ENCODE measurements at places on chromosomes 4 and X. TPM values are rescaled to one million over a fixed set of nuclear protein-coding genes. Genes with fewer than 3 reads are reported as not detected.

- no peak overlapping the region for H3K27ac ChIP-seq
- H3K36me3 ChIP-seq = no peaks in the 10 kb centered on the region
- no peaks in the 10 kb centered on the region for H3K4me1 ChIP-seq
- no peaks in the 10 kb centered on the region for H3K27me3 ChIP-seq
Observed at GRCh38 chrX:123822965-123823364, 36.9 kb upstream of the XIAP start.

GRCh38 chrX:150942942-150943594 is 40.1 kb upstream of the HMGB3 start:
- H3K27ac ChIP-seq = no peak overlapping the region
- DNase-seq = no peak
- no peaks in the 10 kb centered on the region for H3K36me3 ChIP-seq
- H3K27me3 ChIP-seq = no peaks in the 10 kb centered on the region
- H3K4me1 ChIP-seq = no peaks in the 10 kb centered on the region
- H3K4me3 ChIP-seq = no peak overlapping the region

DNA sequence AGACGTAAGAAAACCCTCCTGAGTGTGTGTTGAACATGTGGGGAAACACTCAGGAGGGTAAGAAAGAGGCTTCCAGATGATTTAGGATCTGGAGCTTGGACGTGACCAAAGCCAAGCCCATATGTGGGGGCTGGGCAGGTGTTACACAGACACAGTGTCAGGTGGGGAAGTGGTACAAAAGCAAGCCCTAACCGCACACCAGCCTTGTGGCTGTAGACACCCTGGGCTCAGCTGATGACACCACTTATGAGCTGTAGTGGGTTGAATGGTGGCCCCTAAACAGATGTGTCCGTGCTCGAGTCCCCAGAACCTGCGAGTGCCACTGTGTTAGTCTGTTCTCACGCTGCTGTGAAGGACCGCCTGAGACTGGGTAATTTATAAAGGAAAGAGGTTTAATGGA is 25.0 kb upstream of the NSG1 start:
- H3K4me3 ChIP-seq = no peak overlapping the region
- no peaks in the 10 kb centered on the region for H3K27me3 ChIP-seq
- H3K4me1 ChIP-seq = no peaks in the 10 kb centered on the region
- no peak overlapping the region for H3K27ac ChIP-seq
- DNase-seq = no peak

DNA sequence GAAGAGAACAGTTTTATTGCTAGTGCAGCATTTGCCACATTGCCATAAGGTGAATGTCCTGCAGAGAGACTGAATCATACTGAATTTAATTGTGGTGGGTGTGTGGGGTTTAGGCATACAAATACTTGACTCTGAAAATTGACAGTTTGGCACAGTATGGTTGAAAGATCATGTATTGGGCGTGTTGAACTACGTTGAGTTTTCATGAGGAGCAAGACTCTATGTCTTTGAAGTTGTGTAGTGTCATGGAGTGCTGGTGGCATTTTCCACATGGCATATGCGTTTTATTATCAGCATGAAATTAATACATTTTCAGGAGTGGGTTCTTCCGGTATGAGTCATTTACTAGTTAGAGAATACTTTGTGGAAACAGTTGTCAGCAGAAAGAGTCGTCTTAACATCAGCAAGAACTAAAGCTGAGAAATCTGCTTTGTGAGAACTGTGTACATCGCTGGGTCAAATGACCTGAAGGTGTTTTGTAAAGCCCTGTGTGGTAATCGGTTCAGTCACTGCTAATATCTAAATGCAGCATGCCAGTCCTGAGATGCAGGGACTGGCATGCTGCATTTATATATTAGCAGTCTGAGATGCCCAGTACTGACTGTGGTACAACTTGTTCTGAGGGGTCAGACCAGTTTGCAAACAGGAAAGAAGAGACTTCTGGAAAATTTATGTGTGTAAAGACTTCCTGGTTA is 50.3 kb downstream of the ARHGAP10 start:
- H3K27ac ChIP-seq = no peak overlapping the region
- H3K4me3 ChIP-seq = no peak overlapping the region
- H3K4me1 ChIP-seq = peaks cover 14% of the 10 kb centered on the region
- H3K36me3 ChIP-seq = no peaks in the 10 kb centered on the region
- no peaks in the 10 kb centered on the region for H3K27me3 ChIP-seq
- DNase-seq = no peak

DNA sequence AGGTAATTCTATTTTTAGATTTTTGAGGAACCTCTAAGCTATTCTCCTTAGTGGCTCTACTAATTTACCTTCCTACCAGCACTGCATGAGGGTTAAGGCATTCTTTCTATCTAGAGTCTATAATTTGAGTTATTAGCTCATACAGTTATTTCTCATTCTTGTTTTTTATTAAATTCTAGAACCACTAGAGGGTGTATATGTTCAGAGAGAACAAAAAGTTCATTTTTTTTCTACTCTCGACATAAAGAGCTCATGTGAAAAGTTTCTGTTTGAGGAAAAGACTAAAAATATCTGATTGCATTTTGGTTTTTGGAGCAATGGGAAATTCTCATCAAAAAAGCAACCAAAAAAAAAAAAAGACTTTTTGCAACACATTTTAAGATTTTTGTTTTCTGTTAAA is 57.0 kb upstream of the LRAT start:
- no peaks in the 10 kb centered on the region for H3K27me3 ChIP-seq
- no peak for DNase-seq
- no peak overlapping the region for H3K27ac ChIP-seq

The OPN1MW2 gene
- not detected for total RNA-seq

GRCh38 chr4:174320494-174321199 is 36.9 kb downstream of the CEP44 start:
- H3K4me1 ChIP-seq = no peaks in the 10 kb centered on the region
- no peaks in the 10 kb centered on the region for H3K27me3 ChIP-seq
- no peak overlapping the region for H3K27ac ChIP-seq
- no peak for DNase-seq
- no peaks in the 10 kb centered on the region for H3K36me3 ChIP-seq

GRCh38 chrX:63934160-63934559 is 149.1 kb upstream of the ARHGEF9 start:
- no peaks in the 10 kb centered on the region for H3K4me1 ChIP-seq
- no peak overlapping the region for H3K27ac ChIP-seq
- H3K36me3 ChIP-seq = no peaks in the 10 kb centered on the region
- no peaks in the 10 kb centered on the region for H3K27me3 ChIP-seq
- no peak overlapping the region for H3K4me3 ChIP-seq
- DNase-seq = no peak

- no peak overlapping the region for H3K4me3 ChIP-seq
- H3K4me1 ChIP-seq = no peaks in the 10 kb centered on the region
- no peak for DNase-seq
- no peaks in the 10 kb centered on the region for H3K27me3 ChIP-seq
Observed at GRCh38 chrX:129755779-129756650, 17.2 kb downstream of the XPNPEP2 start.

- no peaks in the 10 kb centered on the region for H3K4me1 ChIP-seq
- no peaks in the 10 kb centered on the region for H3K27me3 ChIP-seq
- no peak overlapping the region for H3K4me3 ChIP-seq
- DNase-seq = no peak
- no peak overlapping the region for H3K27ac ChIP-seq
Observed at GRCh38 chr4:156958276-156959074, 13.1 kb downstream of the PDGFC start.

DNA sequence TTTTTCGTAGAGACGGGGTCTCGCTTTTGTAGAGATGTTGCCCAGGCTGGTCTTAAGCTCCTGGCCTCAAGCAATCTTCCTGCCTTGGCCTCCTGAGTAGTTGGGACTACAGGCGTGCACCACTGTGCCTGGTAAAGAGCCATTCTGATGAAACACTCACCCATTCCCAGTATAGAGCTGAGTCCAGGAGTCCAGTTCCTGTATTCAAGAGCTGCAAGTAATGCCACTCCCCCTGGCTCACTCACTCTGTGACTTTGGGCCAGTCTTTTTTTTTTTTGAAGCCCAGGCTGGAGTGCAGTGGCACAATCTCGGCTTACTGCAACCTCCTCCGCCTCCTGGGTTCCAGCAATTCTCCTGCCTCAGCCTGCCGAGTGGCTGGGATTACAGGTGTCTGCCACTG is 3.5 kb downstream of the CCDC22 start:
- DNase-seq = no peak
- no peak overlapping the region for H3K4me3 ChIP-seq
- H3K27ac ChIP-seq = no peak overlapping the region
- H3K36me3 ChIP-seq = peaks cover 18% of the 10 kb centered on the region
- no peaks in the 10 kb centered on the region for H3K4me1 ChIP-seq

The HPGDS gene
- total RNA-seq = not detected

The STPG2 gene
- 1.5 TPM for total RNA-seq

DNA sequence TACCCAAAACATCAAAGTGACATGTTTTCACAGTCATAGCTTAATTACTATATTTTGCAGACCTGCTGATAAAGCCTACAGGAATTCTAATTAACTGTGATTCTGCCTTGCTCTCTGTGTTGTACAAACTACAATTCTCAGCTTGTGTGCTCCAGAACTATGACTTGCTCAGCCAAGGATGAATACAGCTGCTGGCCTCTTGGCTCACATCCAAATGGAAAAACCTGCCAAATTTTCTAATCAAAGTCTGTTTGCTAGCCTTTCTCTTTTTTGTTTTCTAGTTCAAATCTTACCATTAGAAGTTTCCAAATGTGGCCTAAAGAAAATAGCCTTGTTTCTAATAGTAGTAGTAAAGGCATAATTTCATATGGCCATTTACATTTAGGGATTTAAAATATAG is 1176.8 kb downstream of the FAM133A start:
- H3K36me3 ChIP-seq = no peaks in the 10 kb centered on the region
- H3K27me3 ChIP-seq = peaks cover 4% of the 10 kb centered on the region

DNA sequence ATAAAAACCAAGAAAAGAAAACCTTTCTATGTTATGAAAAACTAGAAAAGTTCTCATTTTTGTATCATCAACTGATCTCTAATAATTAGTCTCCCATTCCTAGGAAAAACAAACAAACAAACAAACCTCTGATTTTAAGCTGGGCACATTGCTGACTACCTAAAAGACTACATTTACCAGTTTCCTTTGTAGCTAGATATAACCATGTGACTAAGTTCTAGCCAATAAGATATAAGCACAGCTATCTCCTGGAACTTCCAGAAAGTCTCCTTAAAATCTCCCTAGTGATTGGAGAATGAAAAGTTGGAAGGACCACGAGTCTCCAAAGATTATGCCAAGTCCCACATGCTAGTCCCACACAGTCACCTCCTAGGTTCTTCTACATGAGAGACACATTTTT is 108.9 kb downstream of the NR3C2 start:
- no peaks in the 10 kb centered on the region for H3K4me1 ChIP-seq
- no peak overlapping the region for H3K27ac ChIP-seq
- no peak for DNase-seq
- H3K4me3 ChIP-seq = no peak overlapping the region
- no peaks in the 10 kb centered on the region for H3K36me3 ChIP-seq
- H3K27me3 ChIP-seq = no peaks in the 10 kb centered on the region

DNA sequence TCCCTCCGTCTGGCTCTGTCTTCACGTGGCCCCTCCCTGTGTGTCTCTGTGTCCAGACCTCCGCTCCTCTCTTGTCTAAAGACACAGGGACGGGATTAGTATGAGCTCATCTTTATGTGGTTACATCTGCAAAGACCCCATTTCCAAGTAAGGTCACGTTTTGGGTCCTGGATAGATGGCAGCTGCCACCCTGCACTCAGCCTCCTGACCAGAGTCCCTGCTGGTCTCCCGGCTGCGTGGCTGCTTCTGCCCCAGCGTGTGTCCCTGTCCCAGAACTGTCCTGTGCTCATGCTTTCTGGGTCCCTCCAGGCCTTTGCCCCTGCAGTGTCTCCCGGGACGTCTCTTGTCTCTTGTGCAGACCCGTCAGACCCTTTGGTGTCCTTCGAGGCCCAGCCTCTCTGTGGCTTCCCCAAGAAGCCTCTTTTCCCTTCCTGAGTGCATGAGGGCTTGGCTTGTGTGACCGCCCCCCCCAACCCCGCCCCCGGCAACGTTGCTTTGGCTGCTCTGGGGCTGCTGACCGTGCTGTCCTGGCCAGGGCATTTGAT is 107.3 kb downstream of the PSAPL1 start:
- H3K4me1 ChIP-seq = peaks cover 20% of the 10 kb centered on the region
- peak overlapping the region; percentile 58 for H3K27ac ChIP-seq
- no peaks in the 10 kb centered on the region for H3K27me3 ChIP-seq
- DNase-seq = no peak
- H3K36me3 ChIP-seq = no peaks in the 10 kb centered on the region

DNA sequence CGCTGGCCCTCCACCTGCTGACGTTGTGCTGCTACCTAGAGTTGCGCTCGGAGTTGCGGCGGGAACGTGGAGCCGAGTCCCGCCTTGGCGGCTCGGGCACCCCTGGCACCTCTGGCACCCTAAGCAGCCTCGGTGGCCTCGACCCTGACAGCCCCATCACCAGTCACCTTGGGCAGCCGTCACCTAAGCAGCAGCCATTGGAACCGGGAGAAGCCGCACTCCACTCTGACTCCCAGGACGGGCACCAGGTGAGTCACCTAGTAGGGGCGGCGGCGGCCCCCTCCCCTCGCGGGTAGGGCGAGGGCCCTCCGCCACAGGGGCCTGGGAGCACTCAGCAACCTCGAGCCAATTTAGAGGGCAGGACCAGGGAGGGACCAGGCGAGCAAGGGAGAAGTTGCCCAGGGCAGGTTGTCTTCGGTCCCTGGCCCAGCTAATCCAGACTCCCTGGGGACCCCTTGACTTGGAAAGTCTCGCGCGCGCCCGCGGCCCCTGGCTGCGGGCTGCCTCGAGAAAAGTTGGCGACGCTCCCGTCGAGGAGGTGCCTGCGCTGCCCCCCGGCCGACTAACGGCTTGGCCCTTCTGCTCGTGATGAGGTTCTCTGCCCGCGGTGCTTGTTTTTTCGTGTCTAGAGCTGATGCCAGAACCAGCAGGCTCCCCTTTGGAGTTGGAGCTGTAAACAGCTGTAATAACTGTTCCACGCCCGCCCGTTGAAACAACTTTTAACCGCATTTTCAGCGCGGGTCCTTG is 717 bp downstream of the EDA start:
- H3K4me1 ChIP-seq = no peaks in the 10 kb centered on the region
- H3K27ac ChIP-seq = no peak overlapping the region
- H3K4me3 ChIP-seq = peak overlapping the region; percentile 46
- H3K27me3 ChIP-seq = peaks cover 4% of the 10 kb centered on the region

GRCh38 chr4:87058356-87059073 is 123.7 kb downstream of the AFF1 start:
- peak overlapping the region; percentile 86 for H3K27ac ChIP-seq
- H3K4me3 ChIP-seq = no peak overlapping the region
- peaks cover 61% of the 10 kb centered on the region for H3K4me1 ChIP-seq
- DNase-seq = no peak
- H3K27me3 ChIP-seq = no peaks in the 10 kb centered on the region

DNA sequence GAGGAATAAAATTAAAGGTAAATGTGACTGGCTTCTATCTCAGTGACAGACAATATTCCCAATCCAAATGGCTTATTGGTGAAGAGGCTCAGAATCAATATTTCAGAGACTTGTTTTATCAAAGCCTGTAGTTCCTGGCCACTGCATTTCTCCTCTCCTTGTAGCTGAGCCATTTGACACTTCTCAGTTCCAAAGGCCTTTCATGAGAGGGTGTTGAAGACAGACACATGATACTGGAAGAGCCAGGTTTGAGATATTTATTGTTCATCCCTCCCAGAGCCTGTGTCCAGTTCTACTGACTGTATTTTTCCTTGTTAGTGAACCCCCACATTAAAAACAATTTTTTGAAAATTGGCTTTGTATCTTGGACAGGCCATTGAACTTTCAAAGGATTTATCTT is 12.9 kb upstream of the INPP4B start:
- H3K4me3 ChIP-seq = no peak overlapping the region
- H3K36me3 ChIP-seq = no peaks in the 10 kb centered on the region
- H3K4me1 ChIP-seq = no peaks in the 10 kb centered on the region
- H3K27me3 ChIP-seq = no peaks in the 10 kb centered on the region
- H3K27ac ChIP-seq = no peak overlapping the region
- DNase-seq = no peak

- H3K27ac ChIP-seq = no peak overlapping the region
- no peaks in the 10 kb centered on the region for H3K27me3 ChIP-seq
- no peaks in the 10 kb centered on the region for H3K4me1 ChIP-seq
- no peaks in the 10 kb centered on the region for H3K36me3 ChIP-seq
- no peak overlapping the region for H3K4me3 ChIP-seq
Observed at GRCh38 chr4:133720001-133720400, 481.6 kb downstream of the PABPC4L start.

All from tibial nerve (tissue), 4 donors.